CD4-positive, alpha-beta T cell (primary cell): ENCODE measurements at places on chromosomes 4 and X.

GRCh38 chrX:109600237-109600651, 24.7 kb downstream of the KCNE5 start:
- DNase-seq, result no peak

DNA sequence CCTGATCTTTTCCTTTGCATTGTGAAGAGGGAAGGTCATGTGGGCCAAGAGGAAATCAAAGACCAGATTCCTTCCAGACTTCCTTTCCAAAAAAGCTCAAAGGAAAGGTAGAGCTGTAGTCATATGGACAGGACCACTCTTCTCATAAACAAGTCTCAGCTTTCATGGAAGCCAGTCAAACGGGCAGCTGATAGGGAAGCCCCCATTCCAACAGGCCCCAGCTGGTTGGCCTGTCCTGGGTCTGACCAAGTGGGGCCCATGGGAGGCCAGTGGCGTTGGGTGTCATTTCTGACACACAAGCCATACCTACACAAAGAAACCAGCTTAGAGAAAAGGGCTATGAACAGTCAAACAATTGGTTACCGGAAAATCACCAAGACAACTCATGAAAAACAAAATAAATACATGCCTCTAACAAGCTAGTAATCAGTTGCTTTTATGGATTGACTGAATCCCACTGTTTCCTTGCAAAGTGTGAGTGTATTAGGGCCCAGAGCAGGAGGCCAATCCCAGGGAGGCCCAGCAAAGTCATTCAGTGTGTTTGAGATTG, 149.6 kb upstream of the MAMLD1 start:
- DNase-seq, result no peak

- DNase-seq, result no peak
Measured at GRCh38 chrX:78769101-78769755, 21.7 kb downstream of the LPAR4 start.

DNA sequence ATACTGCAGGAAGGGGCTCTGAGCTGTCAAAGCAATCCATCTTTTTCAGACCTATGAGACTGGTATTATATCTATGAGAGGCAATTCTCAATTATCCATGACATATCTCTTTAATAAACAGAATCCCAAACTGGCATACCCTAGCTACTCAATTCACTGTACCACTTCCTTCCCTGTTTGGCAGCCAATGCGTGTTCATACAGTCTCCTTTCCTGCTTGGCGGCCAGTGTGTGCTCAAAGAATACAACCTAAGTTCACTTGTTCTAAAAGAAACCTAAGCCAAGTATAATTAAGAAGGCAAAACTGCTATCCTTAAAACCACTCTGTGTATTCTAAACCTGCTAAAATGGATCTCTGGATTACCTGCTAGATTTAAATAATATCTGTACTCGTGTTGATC, 38.3 kb downstream of the ARHGEF9 start:
- no peak for DNase-seq

DNA sequence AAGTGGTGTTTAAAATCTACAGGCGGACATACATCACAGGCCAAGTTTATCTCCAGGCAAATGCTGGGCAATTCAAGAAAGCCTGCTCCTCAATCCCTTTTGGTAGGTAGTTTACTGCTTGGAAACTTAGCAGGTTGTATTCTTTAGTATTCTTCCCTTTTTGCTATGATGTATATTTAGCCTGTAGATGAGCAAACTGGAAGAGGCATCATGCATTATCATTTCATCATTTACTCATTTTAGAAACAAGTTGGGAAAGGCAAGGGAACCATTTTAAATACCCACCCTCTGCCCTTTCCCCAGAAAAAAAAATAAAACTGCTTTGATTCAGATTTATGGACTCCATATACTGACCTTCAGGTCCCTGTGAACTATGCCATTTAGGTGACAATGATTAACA, 213.2 kb downstream of the CAMK2D start:
- no peak for DNase-seq

DNA sequence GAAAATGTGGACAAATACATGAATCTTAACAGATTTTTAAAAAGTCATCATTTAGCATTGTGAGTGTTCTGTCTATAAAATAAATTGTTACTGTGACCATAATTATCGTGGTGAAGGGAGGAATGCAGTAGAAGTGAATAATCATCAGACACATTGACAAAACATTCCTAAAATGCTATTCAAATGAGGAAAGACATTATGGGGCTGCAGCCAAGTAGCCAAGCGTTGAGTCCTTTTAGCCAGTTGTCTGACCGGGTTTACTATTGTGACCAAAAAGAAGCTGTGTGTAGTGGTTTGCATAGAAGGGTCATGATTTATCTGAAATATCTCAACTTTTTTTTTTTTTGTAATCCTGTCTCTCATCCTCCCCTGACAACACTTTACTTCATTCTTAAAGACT, 19.5 kb downstream of the WWC2 start:
- no peak for DNase-seq

DNA sequence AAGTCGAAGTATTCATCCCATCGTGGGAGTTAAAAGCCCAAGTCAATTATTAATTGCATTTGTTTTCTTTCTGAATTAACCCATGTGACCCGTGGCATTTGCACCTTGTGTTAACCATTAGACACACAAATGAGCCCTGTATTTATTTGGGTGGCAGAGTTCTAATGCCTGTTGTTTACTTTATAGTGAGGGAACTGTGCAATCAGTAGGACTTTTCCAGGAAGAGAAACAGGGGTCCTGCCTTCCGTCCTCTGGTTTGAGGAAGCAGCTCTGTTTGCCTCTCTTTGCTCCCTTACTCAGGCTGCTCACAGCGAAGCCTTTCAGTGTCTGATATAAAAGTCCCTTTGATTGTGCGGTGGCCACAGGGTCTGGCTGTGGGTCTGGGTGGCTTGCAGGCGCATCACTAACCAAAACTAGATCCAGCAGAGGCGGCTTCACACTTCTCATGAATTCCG, 263.6 kb downstream of the PTTG2 start:
- DNase-seq, result no peak

- DNase-seq, result no peak
Measured at GRCh38 chr4:137705171-137705783, 173.0 kb upstream of the PCDH18 start.

- no peak for DNase-seq
Measured at GRCh38 chrX:110133735-110134370, 130.9 kb downstream of the TMEM164 start.

DNA sequence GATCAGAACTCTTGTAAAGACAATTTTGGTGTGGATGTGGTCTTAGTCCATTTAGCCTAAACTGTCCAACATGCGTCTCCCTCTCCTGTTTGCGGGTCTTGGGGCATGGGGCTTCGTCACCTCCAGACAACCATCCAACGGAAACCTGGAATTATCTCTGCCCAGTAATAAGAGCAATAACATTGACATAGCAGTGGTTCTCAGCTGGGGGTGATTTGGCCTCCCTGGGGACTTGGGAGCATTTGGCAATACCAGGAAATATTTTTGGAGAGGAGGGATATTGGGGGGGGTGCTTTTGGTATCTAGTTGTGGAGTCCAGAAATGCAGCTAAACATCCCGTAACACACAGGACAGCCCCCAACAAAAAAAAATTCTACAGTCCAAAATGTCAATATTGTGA, 47.2 kb downstream of the SEL1L3 start:
- DNase-seq, result no peak

- DNase-seq, result no peak
Measured at GRCh38 chr4:167614866-167615265, 380.6 kb upstream of the SPOCK3 start.

DNA sequence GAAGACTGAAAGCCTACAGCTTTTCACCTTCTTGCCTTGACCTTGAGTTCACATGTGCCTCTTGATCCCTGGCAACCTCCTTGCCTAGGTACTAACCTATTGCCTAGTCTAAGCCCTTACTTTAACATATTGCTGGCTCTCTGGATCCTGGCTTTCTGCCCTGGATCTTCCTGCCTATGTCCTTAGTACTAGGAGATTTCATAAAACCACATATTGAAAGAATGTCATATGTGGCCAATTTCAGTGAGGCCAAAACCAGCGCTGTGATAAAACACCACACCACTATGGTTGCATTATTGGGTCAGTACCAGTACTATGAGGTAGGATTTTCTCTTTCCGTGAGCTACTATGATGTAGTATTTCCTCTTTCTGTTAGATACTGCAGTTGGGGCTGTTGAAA, 80.4 kb downstream of the CT47B1 start:
- no peak for DNase-seq

- no peak for DNase-seq
Measured at GRCh38 chr4:143055997-143056396, 128.7 kb upstream of the USP38 start.

GRCh38 chrX:117570160-117570559, 546.5 kb downstream of the KLHL13 start:
- DNase-seq, result no peak

- no peak for DNase-seq
Measured at GRCh38 chr4:184471881-184472613, 2.3 kb downstream of the IRF2 start.

DNA sequence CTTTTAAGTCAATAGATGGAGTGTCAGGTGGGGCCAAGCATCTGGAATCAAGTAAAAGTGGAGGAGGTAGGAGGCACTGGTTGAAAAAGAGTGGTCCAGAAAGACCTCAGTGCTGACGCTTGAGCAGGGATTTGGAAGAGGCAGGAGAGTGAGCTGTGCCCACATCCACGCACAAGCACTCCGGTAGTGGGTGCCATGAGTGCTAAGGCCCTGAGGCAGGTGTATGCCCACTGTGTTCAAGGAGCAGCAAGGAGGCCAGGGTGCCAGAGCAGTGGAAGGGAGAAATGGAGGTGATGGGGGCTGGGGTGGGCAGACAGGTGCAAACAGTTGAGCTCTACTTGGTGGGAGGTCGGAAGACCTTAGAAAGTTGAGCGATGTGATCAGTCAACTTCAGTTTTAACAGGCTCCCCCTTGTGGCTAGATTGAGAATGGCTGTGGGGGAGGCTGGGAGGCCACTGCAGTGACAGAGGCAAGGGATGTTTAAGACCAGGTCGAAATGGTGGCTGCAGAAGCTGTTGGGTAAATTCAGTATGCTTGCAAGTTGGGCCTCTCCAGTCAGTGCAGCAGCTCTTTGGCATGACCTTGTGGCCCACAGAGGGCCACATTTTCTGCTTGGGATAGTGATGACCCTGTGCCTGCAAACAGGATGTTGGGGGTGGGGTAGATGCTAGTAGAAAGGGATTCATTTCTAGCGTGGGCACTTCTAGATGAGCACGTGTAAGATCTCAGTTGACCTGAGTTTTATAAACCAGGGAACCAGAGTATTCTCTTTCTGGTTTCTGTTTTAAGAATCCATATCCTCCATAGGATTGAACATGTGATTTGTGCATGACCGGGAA, 12.7 kb downstream of the TKTL1 start:
- DNase-seq, result peak; percentile 76

DNA sequence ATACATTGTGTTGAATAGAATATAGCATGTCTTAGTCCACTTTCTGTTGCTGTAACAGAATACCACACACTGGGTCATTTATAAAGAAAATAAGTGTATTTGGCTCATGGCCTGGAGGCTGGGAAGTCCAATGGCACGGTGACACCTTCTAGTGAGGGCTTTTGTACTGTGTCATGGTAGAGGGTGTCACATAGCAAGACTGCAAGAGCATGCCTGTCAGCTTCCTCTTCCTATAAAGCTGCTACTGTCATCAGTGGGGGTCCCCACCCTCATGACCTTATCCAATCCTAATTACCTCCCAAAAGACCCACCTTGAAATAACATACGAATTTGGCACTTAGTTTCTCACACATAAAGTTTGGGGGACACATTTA, 193.2 kb downstream of the PTTG2 start:
- no peak for DNase-seq
